PC-3 (cell line): ENCODE measurements at places on chromosomes 7 and 10.

DNA sequence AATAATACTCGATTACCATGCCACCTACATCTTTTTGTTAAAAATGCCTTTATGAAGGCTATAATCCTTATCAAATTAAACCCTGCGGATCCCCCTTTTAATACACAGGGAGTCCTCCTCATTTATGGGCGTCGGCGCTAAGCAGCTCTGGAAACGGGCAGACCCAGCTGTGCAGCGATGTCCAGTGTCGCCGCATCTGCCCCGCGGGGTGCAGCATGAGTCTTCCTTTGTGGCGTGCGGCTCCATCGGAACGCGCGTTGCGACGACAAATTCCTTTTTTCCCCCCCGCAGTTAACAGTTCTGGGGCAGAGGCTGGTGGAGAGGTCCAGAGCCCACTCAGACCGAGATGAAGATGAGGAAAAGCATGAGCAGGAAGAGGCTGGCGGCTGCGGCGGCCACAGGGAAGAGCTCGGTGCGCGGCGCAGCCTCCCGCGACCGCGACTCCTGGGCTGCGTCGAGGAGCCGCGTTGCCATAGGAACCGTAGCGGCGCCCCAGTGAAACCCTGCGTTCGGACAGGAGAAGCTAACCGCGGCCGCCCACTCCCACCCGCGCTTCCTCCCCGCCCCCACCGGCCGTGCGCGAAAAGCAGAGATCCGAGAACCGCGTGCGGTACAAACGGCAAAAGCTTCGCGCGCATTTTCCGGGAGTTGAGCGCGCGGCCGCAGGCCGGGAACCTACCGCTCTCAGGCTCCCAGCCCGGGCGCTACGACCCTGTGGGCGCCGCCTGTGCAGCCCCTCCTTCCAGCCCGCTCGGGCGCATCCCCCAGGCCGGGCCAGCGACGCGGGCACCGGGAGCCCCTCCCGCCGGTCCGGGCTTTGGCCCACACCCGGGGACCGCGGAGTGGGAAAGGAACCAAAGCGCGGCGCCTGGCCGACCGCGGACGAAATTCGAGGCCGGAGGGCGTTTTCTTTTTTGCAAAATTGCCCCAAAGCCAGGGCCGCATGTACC is 130.6 kb downstream of the SPAG6 start:
- DNase-seq: no peak

GRCh38 chr10:13054844-13055243 is 45.1 kb upstream of the OPTN start:
- no peak for DNase-seq

- no peak for DNase-seq
Observed at GRCh38 chr10:114552050-114552449, 106.0 kb downstream of the ABLIM1 start.

- DNase-seq: no peak
Observed at GRCh38 chr7:116647290-116647689, 24.7 kb upstream of the MET start.

DNA sequence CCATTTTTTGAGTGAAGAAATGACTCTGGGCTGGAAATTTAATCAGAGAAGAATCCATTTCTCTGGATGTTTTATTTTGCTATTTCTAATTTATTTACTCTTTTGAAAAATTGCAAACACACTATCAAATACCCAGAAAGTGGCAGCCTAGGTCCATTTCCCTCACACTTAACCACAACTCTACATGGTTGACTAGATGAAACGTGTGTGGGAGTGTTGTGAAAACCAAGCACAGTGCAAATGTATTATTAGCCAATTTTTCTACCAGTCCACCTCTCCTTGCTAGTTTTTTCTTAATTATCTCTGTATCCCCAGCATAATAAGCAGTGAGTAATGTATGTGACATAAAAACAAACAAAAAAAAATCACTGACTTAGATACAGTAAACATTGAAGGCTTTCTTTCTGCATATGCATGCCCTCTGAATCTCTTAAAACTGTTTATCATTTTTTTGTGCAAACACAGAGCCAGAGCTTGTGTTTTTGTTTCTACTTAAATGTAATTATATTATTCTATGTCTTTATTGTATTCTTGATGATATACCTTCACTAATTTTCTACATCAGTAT is 30.9 kb downstream of the SCIN start:
- DNase-seq: peak; percentile 14

- DNase-seq: no peak
Observed at GRCh38 chr7:610531-611280, 91.1 kb upstream of the PDGFA start.

DNA sequence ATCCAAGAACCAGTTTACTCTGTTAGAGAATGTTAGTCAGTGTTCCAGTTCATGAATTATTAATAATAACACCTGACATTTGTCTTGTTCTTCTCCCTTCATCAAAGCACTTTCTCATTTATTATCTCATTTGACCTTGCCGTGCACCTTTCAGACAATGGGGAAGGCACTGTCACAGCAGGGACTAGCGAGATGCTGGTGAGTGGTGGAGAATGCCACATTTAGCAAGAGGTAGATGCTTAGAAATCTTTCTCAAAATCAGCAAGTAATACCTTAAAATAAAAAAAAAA is 34.2 kb upstream of the XRCC2 start:
- DNase-seq: no peak

DNA sequence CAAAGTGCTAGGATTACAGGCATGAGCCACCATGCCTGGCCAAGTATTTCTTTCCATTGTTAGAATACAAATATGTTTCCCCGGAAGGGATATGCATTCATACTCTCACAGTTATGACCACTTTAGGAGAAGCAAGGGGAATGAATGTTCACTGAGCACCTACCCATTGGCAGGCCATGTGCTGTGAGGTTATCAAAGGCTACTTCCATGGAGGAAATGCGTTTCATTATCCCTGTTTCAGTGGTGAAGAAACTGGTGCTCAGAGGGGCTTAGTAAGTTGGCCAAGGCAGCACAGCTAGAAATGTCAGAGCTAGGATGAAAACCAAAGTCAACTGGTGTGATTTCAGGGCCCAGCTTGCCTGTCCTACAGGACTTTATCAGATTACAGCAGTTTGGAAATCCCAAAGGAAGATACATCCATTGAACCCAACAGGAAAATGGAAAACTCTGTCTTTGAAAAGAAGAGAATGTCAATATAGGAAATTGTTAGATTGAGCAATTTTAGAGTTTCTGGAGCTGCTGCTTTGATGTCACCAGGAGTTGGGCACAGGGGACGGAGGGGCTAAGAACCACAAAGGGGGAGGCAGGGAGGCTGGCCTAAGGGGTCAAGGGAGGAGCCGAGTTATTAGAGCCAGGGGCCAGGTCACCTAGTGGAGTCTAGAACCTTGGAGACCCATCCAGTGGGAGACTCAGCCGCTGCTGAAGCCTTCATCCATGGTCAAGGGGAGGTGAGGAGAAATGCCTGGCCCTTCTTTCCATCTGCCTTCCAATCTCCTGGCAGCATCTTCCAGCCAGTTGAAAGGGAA is 319.8 kb downstream of the FRMD4A start:
- DNase-seq: no peak

DNA sequence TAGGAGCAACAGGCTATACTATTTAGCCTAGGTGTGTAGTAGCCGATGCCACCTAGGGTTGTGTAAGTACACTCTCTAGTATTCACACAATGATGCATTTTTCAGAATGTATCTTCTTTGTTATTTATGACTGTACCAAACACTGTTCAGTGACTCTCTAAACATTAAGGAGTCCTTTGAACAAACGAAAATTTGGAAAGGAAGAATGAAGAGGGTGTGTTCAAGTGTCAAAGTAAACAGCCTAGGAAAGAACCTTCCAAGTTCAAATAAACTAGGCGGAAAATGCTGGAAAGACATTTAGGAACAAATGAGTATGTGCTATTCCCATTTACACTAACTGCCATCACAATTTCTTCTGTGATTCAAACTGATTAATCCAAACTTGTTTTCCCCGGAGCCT is 142.4 kb downstream of the CHCHD3 start:
- DNase-seq: peak; percentile 5

- DNase-seq: no peak
Observed at GRCh38 chr7:127667759-127668530, 16.0 kb downstream of the SND1 start.
